ENCODE measurements at places on chromosomes 2 and 18. TPM values are rescaled to one million over a fixed set of nuclear protein-coding genes. Genes with fewer than 3 reads are reported as not detected.

DNA sequence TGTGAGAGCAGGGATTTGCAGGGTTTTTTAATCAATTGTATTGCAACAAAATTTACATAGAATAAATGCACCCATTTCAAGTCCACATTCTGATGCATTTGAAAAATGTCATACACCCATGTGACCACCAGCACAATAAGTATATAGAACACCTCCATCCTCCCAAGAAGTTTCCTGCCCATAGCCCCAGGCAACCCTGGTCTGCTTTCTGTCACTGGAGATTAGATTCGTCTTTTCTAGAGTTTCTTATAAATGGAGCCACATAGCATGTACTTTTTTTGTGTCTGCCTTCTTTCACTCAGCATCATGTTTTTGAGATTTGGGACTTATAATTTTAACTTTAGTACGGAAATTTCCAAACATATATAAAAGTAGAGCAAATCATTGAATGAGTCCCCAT is 127.2 kb upstream of the EPAS1 start:
- no peak overlapping the region for H3K27ac ChIP-seq
- no peak overlapping the region for H3K4me3 ChIP-seq
- H3K36me3 ChIP-seq: no peaks in the 10 kb centered on the region
- DNase-seq: no peak
- H3K4me1 ChIP-seq: peaks cover 38% of the 10 kb centered on the region

TXNL4A gene
- 143 TPM for total RNA-seq

GRCh38 chr2:667332-667999 is 9.7 kb downstream of the TMEM18 start:
- no peak overlapping the region for H3K27ac ChIP-seq
- H3K36me3 ChIP-seq: peaks cover 37% of the 10 kb centered on the region
- peaks cover 16% of the 10 kb centered on the region for H3K4me1 ChIP-seq
- H3K4me3 ChIP-seq: no peak overlapping the region
- DNase-seq: no peak
- H3K27me3 ChIP-seq: no peaks in the 10 kb centered on the region

DNA sequence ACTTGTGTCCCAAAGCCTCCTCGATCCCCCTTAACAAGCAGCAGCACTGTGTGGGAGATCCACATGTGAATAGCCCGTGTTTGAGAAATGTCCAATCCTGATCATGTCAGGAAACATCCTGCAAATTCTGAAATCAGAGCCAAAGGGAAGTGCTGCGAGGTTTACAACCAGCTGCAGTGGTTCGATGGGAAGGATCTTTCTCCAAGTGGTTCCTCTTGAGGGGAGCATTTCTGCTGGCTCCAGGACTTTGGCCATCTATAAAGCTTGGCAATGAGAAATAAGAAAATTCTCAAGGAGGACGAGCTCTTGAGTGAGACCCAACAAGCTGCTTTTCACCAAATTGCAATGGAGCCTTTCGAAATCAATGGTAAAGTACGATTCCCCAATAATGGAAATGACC is at the start of gene MARCO:
MARCO (plus strand) TSS at position 164 of the 400 bp plus-strand sequence; CDS start at position 271, 107 bp downstream.
- no peaks in the 10 kb centered on the region for H3K4me1 ChIP-seq
- no peak for DNase-seq
- no peaks in the 10 kb centered on the region for H3K36me3 ChIP-seq
- H3K27ac ChIP-seq: no peak within 1 kb of the TSS
- H3K4me3 ChIP-seq: no peak within 1 kb of the TSS
- peaks cover 9% of the 10 kb centered on the region for H3K27me3 ChIP-seq

DNA sequence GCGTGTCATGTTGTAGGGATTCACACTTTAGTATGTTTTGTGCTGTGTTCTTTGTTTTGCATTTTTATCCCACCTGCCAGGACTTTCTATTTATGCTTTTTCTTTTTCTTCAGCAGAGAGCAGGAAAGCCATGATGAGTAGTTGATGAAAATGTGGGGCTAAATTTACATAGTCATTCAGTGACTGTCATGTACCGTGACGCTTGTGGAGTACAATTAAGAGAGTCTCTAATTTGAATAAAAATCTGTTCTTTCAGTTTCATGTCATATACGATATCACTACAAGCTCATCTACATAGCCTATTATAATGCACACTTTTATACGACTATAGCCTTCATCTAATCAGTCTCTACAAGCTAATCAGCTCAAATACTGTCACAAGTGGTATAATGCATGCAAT is 112.7 kb upstream of the SPATS2L start:
- H3K4me1 ChIP-seq: peaks cover 6% of the 10 kb centered on the region
- no peaks in the 10 kb centered on the region for H3K27me3 ChIP-seq
- no peaks in the 10 kb centered on the region for H3K36me3 ChIP-seq
- no peak overlapping the region for H3K27ac ChIP-seq

DNA sequence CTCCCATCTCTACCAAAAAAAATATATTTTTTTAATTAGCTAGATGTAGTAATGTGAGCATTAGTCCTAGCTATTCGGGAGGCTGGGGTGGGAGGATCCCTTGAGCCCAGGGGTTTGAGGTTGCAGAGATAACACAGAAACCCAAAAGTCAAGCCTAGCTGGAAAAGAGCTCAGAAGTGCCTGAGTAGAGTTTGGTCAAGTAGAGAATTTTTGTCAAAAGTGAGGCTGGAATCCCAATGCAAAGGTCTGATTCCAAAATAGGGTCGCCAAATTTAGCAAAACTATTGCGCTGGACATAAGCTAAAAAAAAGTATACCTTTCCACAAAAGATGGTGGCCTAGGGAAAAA is 15.5 kb upstream of the MSH6 start:
- H3K4me1 ChIP-seq: peaks cover 9% of the 10 kb centered on the region
- DNase-seq: no peak
- no peaks in the 10 kb centered on the region for H3K36me3 ChIP-seq

DNA sequence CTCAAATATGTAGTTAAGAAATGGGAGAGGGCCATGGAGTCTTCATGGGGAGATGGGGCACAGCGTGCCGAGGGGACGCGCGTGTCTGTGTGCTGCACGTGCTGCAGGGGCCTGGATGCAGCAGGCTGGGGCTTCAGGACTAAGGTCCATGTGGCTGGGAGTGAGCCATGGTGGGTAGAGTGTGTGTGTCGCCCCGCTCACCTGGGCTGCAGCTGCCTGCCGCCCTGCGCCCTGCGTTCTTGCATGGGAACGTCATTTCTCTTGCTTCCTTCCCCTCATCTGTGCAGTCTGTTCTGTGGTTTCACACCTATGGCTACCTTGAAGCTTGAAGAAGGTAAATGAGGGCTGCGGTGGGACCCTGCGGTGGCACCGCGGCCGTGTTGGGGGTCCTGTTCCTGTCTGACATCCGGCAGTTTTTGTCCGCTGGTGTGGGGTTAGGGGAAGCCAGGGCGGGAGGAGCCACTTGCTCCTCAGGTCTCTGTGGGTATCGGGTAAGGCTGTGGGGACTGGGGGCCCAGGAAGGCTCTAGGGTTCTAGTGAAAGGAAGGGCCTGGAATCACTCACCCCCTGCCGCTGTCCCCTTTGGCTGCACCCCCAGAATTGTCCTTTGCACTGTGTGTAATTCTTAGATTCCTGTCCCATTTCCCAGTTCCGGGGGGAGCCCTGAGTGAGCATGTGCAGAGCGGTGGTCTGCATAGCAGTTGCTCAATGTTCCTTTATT is 54.1 kb upstream of the HS6ST1 start:
- no peak overlapping the region for H3K4me3 ChIP-seq
- H3K27me3 ChIP-seq: no peaks in the 10 kb centered on the region
- DNase-seq: peak; percentile 91

DNA sequence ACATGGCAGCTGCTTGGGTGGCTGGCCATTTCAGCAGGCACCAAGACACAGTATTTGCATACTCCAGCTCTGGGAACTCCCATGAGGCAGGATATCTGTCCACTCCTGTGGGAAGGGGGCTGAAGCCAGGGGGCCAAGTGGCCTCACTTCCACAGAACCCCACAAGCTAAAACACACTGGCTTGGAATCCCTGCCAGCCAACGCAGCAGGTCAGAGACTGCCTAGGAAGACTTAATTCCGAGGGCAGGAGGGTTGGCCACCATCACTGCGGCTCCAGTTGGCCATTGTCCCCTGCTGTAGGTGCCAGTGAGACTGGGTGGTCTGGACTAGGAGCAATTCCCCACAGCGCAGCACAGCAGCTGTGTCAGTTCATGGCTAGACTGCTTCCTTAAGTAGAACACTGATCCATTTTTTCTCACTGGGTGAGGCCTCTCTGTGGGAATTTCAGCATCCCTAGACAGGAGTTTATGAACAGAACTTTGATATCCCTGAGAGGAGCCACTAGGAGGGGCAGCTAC is 52.0 kb downstream of the SPAG16 start:
- no peaks in the 10 kb centered on the region for H3K4me1 ChIP-seq
- no peaks in the 10 kb centered on the region for H3K27me3 ChIP-seq
- DNase-seq: no peak
- H3K36me3 ChIP-seq: peaks cover 22% of the 10 kb centered on the region
- H3K27ac ChIP-seq: no peak overlapping the region
- no peak overlapping the region for H3K4me3 ChIP-seq

- H3K4me3 ChIP-seq: no peak overlapping the region
- H3K4me1 ChIP-seq: no peaks in the 10 kb centered on the region
- DNase-seq: no peak
- H3K27ac ChIP-seq: no peak overlapping the region
These were observed 123.0 kb upstream of the ATP5MC3 start for GRCh38 chr2:175304541-175304940.

ANKRD36 gene
- total RNA-seq: 20.6 TPM

DNA sequence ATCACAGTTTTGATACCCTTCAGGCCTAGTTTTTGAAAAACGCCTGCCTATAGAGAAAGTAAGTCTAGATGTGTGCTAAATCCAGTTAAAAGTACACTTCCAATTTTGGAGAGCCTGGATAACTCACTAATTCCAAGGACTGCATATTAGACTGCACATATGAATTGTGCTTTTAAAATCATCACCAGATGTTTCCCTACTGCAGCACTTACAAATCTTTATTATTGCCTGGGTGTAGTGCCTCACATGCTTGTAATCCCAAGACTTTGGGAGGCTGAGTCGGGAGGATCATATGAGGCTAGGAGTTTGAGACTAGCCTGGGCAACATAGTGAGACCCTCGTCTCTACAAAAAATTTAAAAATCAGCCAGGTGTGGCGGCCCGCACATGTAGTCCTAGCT is 35.9 kb upstream of the HTR2B start:
- peak overlapping the region; percentile 99 for H3K27ac ChIP-seq
- DNase-seq: no peak
- H3K27me3 ChIP-seq: no peaks in the 10 kb centered on the region
- H3K4me1 ChIP-seq: peaks cover 72% of the 10 kb centered on the region

CNGA3 gene
- not detected for total RNA-seq

DNA sequence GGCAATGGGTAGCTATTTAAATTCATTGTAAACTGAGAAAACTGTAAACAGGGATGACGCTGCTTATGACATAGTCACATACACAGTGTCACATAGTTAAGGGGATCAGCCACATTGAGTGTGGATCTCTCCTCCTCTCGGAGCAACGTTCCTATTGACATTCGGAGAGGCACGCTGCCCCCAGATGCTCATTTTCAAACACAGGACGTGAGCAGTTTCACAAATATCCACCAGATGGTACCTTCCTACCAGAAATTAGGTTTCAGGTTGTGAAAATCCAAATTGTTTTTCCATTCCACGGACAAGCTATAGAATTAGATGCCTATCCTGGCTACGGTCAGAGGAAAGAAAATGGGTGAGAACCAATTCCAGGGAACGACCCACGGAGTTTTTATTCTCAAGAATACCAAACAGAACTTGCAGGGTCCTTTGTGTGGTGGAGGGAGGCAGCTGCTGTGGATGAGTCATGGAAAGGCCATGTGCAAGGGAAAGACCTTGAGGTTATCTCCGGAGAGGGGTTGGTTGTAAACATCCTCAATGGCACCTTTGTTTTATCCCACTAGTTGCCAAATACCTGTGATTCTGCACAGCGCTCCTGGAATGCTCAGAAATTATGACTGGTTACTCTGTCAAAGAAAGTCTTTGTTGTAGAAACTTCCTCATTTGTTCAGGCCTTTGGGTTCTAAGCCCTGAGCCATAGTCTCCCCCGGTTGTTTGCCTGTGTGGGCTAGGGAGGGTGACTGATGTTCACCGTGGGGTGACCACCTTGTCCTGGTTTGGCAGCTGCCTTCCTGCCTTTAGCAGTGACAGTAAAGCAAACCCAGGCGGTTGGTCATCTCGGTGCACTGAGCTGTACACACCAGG is 88.0 kb downstream of the ACTR3 start:
- no peaks in the 10 kb centered on the region for H3K27me3 ChIP-seq
- H3K27ac ChIP-seq: peak overlapping the region; percentile 55
- H3K4me3 ChIP-seq: no peak overlapping the region
- peaks cover 24% of the 10 kb centered on the region for H3K36me3 ChIP-seq

GRCh38 chr2:216317831-216318520 is 54.3 kb downstream of the MARCHF4 start:
- no peak for DNase-seq
- peaks cover 28% of the 10 kb centered on the region for H3K4me1 ChIP-seq
- no peaks in the 10 kb centered on the region for H3K36me3 ChIP-seq
- H3K4me3 ChIP-seq: no peak overlapping the region

DNA sequence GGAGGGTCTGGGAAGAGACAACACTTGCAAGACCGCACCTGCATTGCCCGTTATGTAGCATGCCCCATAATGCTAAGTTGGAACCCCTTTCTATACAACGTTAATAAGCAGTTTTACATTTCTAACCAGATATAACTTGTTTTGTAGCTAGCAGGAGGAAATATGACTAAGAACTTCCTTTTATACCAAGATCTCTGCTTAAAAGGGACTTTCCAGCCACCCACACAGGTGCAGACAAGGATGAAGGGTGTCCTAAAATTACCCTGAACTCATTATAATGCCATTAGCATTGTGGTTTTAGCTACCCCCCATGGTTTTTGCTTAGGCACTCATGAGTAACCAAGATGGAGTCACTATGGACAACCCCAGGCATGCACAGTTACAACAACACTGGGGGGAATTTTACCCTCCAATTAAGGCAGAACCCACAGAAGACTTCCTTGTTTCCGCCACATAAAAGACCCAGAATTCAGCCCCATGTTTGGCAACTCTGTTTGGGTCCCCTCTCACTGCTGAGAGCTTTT is 362.8 kb downstream of the CBLN2 start:
- no peaks in the 10 kb centered on the region for H3K36me3 ChIP-seq
- no peak for DNase-seq
- H3K27me3 ChIP-seq: no peaks in the 10 kb centered on the region
- H3K27ac ChIP-seq: no peak overlapping the region
- H3K4me1 ChIP-seq: no peaks in the 10 kb centered on the region

TBR1 gene
- total RNA-seq: not detected

GRCh38 chr2:177548636-177549035 is 156.1 kb downstream of the AGPS start:
- no peak for DNase-seq
- H3K27me3 ChIP-seq: no peaks in the 10 kb centered on the region
- peaks cover 31% of the 10 kb centered on the region for H3K4me1 ChIP-seq
- H3K4me3 ChIP-seq: no peak overlapping the region
- H3K36me3 ChIP-seq: peaks cover 5% of the 10 kb centered on the region

DNA sequence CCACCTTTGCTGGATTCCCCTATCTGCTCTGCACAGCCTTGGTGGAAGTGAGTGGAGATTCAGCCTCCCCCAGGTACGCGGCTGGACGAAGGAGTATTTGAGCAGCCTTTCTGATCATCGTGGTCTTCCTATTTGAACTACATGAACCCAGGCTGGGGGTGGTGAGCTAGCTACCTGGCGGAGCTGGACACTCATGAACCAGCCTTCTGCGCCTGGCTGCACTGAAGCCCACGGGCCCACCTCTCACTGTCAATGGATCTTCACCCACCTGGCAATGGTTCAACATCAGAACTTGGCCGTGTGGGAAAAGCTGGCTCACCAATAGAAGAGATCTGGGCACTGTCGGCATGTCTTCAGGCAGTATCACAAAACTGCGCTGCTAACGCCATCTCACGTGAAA is 35.4 kb downstream of the ANKMY1 start:
- H3K4me3 ChIP-seq: no peak overlapping the region
- peaks cover 39% of the 10 kb centered on the region for H3K36me3 ChIP-seq
- H3K27ac ChIP-seq: no peak overlapping the region
- no peaks in the 10 kb centered on the region for H3K4me1 ChIP-seq
- no peak for DNase-seq

AMMECR1L gene
- 25.2 TPM for total RNA-seq

PLCL1 gene
- total RNA-seq: 0.50 TPM

- no peak overlapping the region for H3K4me3 ChIP-seq
- peak overlapping the region; percentile 50 for H3K27ac ChIP-seq
These were observed 160.4 kb downstream of the SRBD1 start for GRCh38 chr2:45450634-45451033.

All from chondrocyte (in vitro differentiated cells).